Effector memory CD4-positive, alpha-beta T cell (primary cell): ENCODE measurements at places on chromosomes 6 and 20.
A peak's percentile ranks its signal among the peaks of the same experiment; 100 is the strongest.

DNA sequence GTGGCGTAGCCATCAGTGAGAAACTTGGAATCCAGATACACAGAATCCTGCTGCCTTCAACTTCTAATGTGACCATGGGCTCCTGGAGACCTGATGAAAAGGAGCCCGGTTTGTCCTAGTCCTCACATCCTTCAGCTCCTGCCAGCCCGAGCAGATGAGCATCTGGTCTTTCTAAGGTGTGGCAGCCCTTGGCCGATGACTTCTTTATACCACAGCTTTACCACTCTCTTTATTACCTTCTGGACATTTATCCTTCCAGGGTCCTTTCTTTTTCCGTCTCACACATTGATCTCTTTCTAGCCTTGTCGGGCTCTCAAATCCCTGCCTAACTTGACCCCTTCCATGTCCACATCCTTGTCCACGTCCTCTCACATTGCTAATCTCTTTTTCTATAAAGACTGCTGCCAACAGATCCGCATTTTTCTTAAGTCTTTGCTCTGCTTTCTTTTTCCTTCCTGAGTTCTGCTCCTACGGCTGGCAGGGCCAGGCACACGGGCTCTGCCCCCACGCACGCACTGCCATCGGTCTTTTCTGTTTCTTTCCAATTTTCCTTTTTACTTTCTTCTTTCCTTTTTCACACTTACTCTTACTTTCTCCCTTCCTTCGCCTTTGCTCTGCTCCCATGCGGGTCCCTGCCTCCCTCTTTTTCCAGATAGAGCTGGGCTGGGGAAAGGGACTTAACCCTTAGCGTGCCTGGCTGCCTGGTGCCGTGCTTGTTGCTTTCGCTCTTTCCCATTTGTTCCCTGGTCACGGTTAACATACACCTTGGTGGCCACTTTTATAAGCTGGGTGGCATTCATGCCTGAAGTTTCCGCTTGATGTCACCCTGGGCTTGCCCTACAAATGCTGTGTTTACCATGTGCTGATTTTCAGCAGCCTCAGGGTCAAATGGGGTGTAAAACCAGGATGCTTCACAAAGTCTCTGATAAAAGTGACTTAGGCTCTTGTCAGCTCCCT, 9.4 kb upstream of the GMPR start:
- no peak for DNase-seq
- no peak overlapping the region for H3K27ac ChIP-seq
- no peak overlapping the region for H3K4me3 ChIP-seq
- H3K27me3 ChIP-seq, result no peaks in the 10 kb centered on the region
- H3K4me1 ChIP-seq, result no peaks in the 10 kb centered on the region
- H3K36me3 ChIP-seq, result no peaks in the 10 kb centered on the region

GRCh38 chr6:104170401-104170800, 689.3 kb downstream of the HACE1 start:
- no peaks in the 10 kb centered on the region for H3K27me3 ChIP-seq
- H3K36me3 ChIP-seq, result no peaks in the 10 kb centered on the region

- no peak for DNase-seq
- H3K4me3 ChIP-seq, result no peak overlapping the region
- no peak overlapping the region for H3K27ac ChIP-seq
- H3K36me3 ChIP-seq, result no peaks in the 10 kb centered on the region
These were observed 26.9 kb upstream of the MRPS18A start for GRCh38 chr6:43714311-43715055.

DNA sequence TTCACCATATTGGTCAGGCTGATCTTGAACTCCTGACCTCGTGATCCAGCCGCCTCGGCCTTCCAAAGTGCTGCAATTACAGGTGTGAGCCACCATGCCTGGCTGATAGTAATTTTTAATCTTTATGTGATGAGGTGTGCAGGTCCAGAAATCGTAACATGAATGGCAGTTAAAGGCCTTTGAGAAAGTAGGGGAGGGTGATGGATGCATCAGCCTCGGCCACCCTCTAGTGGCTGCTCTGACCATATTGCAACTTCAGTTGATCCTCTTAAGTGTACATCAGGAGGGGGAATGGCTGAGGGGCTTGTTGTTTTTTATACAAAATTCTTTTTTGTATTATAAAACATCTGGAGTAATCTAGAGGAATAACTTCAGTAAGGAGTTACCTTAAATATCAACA, 193.0 kb downstream of the ZFAND3 start:
- no peak overlapping the region for H3K4me3 ChIP-seq
- no peaks in the 10 kb centered on the region for H3K4me1 ChIP-seq
- no peaks in the 10 kb centered on the region for H3K36me3 ChIP-seq
- DNase-seq, result no peak

GRCh38 chr6:85684809-85685171, 42.1 kb upstream of the SYNCRIP start:
- H3K27ac ChIP-seq, result no peak overlapping the region
- H3K4me1 ChIP-seq, result no peaks in the 10 kb centered on the region
- H3K4me3 ChIP-seq, result no peak overlapping the region
- no peaks in the 10 kb centered on the region for H3K36me3 ChIP-seq

- H3K4me1 ChIP-seq, result no peaks in the 10 kb centered on the region
- no peaks in the 10 kb centered on the region for H3K27me3 ChIP-seq
- no peak overlapping the region for H3K27ac ChIP-seq
These were observed 288.2 kb downstream of the CENPW start for GRCh38 chr6:126628125-126628524.

DNA sequence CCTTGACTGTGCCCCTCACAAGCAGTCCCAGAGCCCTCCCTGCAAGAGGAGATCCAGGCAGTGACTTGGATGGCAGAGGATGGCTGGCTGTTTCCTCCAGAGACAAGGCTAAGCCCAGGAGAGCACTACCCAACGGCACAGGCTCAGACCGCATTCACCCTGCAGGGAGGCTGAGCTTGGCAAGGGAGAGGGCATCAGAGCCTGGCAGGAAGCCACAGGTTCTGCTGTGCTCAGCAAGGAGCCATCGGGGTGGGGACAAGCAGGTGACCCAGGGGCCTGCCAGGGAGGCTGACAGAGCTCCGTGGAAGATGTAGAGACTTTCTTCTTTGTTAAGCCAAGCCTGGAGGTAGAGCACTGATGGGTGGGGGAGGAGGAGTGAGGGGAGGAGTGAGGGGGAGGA, 159.2 kb upstream of the CST7 start:
- H3K4me1 ChIP-seq, result no peaks in the 10 kb centered on the region
- H3K27me3 ChIP-seq, result no peaks in the 10 kb centered on the region
- no peaks in the 10 kb centered on the region for H3K36me3 ChIP-seq
- H3K27ac ChIP-seq, result no peak overlapping the region

DNA sequence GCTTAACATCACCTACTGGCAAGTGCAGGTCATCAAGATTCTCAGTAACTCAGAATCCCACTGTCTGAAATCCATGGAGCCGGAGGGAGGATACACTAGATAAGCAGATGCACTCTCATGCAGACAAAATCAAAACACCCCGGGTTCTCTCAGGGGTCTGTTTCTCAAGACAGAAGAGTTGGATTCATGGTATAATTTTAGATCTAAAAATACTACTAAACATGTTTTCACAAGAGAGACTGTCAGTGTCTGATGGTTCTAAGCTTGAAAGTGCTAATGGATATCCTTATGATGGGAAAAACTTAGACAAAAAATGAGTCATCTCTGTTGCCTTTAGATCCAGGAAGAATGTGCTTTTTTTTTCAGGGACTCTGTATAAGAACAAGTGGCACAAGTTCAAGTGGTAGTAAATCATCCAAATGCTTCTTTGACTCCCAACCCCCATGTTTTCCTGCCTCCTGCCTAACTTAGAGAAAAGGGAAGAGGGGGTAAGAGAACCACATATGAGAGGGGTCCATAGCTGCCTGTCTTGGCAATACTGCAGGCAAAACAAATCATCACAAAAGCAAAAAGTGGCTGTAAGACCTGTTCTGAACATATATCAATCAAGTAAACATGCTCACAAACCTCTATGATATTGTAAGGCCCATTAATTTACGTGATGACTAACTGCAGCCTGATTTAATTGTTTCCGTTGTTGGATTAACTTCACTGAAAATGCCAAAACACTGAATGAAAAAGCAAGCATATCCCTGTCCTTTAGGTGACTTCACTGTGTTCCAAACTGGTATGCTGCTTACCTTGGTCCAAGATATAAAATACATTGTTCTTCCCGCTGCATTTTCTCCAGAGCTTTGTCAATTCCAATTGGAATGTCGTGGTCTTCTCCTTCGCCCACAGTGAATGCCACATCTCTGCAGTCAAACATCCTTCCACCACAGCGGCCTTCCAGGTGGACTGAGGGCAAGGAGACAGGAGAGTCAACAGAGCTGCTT, 84.0 kb upstream of the TULP1 start:
- no peak overlapping the region for H3K27ac ChIP-seq
- peaks cover 16% of the 10 kb centered on the region for H3K36me3 ChIP-seq
- H3K4me1 ChIP-seq, result peaks cover 77% of the 10 kb centered on the region
- H3K27me3 ChIP-seq, result no peaks in the 10 kb centered on the region
- no peak overlapping the region for H3K4me3 ChIP-seq

GRCh38 chr6:22072949-22073348, 223.9 kb downstream of the PRL start:
- H3K27ac ChIP-seq, result no peak overlapping the region
- H3K27me3 ChIP-seq, result no peaks in the 10 kb centered on the region
- DNase-seq, result no peak
- no peak overlapping the region for H3K4me3 ChIP-seq
- no peaks in the 10 kb centered on the region for H3K4me1 ChIP-seq
- H3K36me3 ChIP-seq, result no peaks in the 10 kb centered on the region

DNA sequence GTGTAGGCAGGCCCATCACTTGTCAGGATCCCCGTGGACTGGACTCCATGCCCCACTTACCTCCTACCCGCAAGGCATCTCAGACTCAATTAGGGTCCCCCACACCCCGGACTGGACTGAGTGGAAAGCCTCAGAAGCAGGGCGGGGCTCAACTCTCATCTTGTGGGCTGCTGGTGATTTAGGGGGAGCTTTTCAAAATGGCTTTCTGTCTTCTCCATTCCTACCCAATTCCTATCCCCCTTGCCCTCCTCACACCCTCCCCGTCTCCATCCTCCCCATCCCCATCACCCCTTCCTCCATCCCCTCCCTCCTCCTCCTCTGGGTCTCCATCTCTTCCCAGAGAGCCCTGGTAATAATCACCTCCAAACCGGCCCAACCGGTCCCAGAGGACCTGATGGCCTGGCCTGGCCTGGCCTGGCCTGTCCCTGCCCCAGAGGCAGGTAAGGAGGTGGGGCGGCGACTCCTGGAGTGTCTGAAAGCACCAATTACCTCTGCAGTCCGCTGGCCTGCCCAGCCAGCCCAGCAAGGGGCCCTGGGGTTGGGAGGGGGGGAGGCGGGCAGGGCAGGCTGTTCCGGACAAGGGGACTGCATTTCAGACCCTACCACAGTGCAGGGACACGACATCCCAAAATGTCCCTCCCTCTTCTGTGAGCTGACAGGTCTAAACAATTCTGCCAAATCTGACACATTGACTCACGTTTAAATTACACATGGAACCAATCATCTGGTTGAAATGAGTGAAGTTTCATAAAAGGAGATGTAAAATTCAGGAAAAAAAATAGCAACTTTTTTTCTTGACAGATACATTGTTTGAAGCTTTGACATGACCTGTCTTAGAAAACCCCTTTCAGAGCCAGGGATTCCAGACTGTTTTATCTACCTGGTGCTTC, 24.8 kb downstream of the MAFB start:
- no peaks in the 10 kb centered on the region for H3K27me3 ChIP-seq
- no peak overlapping the region for H3K27ac ChIP-seq
- H3K4me3 ChIP-seq, result no peak overlapping the region
- no peak for DNase-seq
- H3K36me3 ChIP-seq, result no peaks in the 10 kb centered on the region

DNA sequence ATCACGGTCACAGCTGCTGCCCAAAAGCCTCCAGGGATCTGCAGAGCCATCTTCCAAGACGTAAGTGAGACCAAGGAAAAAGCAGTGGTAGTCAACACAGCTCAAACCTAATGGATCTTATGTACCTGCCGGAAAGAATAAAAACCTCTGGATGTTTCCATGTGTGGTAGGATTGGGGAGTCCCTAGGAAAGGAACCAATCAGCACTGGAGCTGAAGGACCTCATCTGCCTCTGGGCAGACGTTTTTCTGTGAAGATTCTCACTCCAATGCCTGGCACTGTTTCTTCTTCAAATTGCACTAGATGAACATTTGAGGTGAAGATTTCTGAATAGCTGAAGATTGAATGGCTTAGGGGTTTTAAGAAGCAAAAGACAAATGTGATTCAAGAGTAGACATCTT, at the start of gene HLA-DQB2:
Gene HLA-DQB2, minus strand, starts transcription at position 112 of the 400 bp plus-strand sequence. Its CDS starts 62 bp downstream, at position 50.
- no peaks in the 10 kb centered on the region for H3K4me1 ChIP-seq
- H3K36me3 ChIP-seq, result no peaks in the 10 kb centered on the region
- no peak for DNase-seq

GRCh38 chr20:39853636-39854035, 835.4 kb downstream of the MAFB start:
- no peaks in the 10 kb centered on the region for H3K36me3 ChIP-seq
- H3K27me3 ChIP-seq, result no peaks in the 10 kb centered on the region
- no peak overlapping the region for H3K27ac ChIP-seq
- DNase-seq, result no peak
- no peak overlapping the region for H3K4me3 ChIP-seq

DNA sequence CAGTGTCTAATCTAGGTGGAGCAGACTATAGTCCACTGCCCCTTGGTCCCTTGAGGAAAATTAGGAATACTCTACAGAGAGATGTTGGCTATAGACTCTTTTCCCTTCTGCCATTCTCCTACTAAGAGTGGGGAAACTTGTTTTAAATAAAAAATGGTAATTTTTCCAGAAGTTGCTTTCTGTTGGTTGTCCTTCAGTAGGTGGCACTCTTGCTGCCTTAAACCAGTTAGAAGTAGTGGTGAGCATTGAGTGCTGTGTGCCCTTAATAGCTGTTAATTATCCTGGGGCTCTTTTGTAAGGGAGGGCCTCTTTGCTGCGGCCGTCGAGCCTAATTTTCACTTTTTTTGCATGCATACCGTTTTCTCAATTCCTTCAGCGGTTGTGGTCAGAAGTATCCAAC, 2.8 kb downstream of the CMTR1 start:
- H3K27me3 ChIP-seq, result no peaks in the 10 kb centered on the region
- no peak overlapping the region for H3K4me3 ChIP-seq
- H3K27ac ChIP-seq, result no peak overlapping the region
- H3K36me3 ChIP-seq, result peaks cover 30% of the 10 kb centered on the region

GRCh38 chr20:3218307-3218988, 9.2 kb downstream of the ITPA start:
- peak; percentile 33 for DNase-seq
- H3K4me3 ChIP-seq, result no peak overlapping the region
- H3K27ac ChIP-seq, result no peak overlapping the region
- peaks cover 41% of the 10 kb centered on the region for H3K36me3 ChIP-seq

DNA sequence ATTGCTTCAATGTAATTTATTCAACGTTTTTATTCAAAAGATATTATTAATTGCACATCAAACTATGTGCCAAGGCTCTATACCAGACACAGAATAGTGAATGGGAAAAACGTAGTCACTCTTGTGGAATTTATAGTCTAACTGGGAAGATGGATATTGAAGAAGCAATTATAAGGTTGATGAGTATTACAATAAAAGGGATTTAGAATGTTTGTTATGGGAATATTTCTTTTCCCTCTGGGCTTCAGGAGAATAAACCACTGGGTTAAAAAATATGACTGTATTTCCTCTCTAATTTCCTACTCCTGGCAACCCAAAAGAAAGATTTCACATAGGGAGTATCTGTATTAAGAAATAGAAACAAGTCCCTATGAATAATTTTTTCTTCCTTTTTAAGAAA, 25.1 kb upstream of the UTRN start:
- H3K4me1 ChIP-seq, result no peaks in the 10 kb centered on the region
- no peaks in the 10 kb centered on the region for H3K36me3 ChIP-seq
- no peak for DNase-seq
- no peak overlapping the region for H3K4me3 ChIP-seq

GRCh38 chr20:11155156-11155756, 481.5 kb upstream of the JAG1 start:
- no peaks in the 10 kb centered on the region for H3K4me1 ChIP-seq
- H3K36me3 ChIP-seq, result no peaks in the 10 kb centered on the region
- no peak overlapping the region for H3K4me3 ChIP-seq
- DNase-seq, result no peak
- H3K27ac ChIP-seq, result no peak overlapping the region
